SHP77 (cell line): ENCODE measurements at places on chromosomes 2 and 18.

GRCh38 chr2:18170642-18171041, 292.2 kb downstream of the KCNS3 start:
- no peak for DNase-seq

GRCh38 chr2:141654311-141654710, 476.5 kb downstream of the LRP1B start:
- DNase-seq = no peak

DNA sequence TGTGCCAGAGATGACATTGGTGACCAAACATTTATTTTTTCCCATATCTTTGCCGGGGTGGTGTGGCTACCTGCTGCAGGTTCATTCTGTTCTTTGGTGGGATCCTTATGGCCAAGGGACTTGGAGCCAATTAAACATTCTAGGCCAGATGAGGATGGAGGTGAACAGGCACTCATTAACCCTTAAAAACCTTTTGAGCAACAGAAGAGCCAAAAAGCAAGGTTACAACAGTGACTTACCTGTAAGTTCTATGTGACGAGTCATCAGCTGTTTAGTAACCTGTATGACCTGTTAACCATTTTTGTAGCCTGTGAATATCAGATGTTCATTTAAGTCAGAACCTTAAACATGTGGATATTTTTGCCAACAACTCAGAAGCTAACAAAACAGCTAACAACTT, 105.6 kb downstream of the XRCC5 start:
- DNase-seq = no peak

- DNase-seq = no peak
Measured at GRCh38 chr2:39779341-39779851, 338 bp upstream of the THUMPD2 start.

- no peak for DNase-seq
Measured at GRCh38 chr2:71474116-71474743, 20.9 kb downstream of the DYSF start.

- no peak for DNase-seq
Measured at GRCh38 chr2:140454717-140455116, 1674.5 kb upstream of the NXPH2 start.

DNA sequence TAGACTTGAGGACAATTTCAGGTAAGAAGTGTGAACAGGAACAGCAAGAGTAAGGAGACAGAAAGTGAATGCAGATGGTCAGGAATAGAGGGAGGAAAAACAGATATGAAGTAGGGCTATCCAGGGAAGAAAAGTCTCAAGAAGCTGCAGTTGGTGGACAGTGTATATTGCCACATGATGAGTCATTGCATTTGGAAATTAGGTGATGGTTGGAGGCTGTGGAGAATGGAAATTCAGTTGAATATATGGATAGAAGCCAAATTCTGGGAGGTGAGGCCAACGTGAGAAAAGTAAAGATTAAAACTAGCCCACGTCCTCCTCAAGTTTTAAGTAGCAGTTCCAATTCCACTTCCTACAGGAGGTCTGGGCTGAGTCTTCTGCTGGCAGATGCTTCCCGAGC, 158.4 kb downstream of the UBE2E3 start:
- no peak for DNase-seq

GRCh38 chr2:71974846-71975245, 172.8 kb downstream of the CYP26B1 start:
- no peak for DNase-seq

- no peak for DNase-seq
Measured at GRCh38 chr18:48674758-48675351, 136.0 kb downstream of the CTIF start.

DNA sequence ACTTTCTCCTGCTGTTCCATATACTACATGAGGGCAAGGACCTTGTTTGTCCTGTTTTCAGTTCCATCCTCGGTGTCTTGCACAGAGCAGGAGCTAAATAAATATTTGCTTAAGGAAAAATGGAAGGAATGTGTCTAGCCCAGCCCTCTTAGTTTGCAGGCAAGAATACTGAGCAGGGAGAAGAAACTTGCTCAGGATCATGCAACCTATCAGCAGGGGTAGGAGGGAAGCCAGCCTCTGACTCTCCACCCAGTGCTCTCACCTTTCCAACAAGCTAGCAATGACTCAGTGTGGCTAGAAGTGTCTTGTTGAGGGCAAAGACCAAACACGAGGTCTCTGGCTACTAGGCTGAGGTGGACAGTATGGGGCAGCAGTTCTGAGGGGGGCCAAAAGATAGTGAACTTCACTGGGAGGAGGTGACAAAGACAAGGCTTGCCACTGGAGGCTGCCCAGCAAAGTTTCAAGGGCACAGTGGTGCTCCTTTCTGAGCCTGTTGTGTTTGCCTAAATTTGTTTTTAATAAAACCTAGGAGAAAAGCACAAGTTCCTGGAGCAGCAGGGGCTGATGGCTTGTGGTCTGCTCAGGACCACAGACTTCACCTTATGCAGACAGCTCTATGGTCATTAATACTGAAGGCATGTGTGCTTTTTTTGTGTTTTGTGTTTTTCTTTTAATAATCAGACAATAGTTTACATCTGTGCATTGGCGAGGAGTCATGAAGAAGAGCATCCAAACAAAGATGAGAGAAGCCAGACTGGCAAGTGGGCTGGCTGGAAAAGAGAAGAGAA, 49.1 kb upstream of the CTAGE1 start:
- DNase-seq = no peak

DNA sequence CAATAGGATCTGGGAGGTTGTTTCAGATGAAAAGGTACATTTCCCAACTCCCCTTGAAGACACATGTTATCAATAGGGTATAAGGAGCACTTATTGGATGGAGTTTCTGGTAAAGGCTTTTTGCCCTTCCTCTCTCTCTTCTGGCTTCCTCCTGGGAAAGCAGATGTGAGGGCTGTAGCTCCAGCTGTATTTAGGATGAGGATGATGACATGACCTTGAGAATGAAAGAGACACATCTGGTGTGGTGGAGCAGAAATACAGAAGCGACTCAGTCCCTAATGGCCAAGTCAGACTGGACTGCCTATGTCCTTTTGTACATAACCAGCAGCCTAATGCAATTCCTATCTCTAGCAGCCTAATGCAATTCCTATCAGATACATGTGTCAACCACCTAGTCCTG, 100.9 kb upstream of the NXPH2 start:
- DNase-seq = no peak

- peak; percentile 23 for DNase-seq
Measured at GRCh38 chr18:41096504-41096903, 858.5 kb upstream of the PIK3C3 start.

- no peak for DNase-seq
Measured at GRCh38 chr2:148058641-148059040, 37.8 kb downstream of the MBD5 start.

- DNase-seq = no peak
Measured at GRCh38 chr2:197309691-197310231, 819 bp downstream of the ANKRD44 start.

DNA sequence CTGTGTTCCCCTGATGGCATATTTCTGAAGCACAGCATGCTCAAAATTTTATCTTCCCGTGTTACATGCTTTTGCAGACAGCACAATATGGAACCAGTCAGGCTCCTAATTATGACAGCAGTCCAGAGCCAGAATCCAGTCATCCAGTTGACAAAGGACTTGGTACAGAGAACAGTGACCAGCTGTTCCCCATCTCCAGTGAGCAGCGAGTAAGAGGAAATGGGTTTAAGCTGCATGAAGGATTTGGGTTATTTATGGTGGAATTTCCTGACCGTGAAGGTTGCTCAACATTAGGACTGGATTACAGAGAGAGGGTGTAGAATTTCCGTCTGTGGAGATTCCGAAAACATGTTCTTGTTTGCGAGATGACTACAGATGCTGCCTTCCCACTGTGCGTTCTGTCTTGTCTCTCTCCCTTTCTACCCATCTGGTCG, 24.4 kb downstream of the SGPP2 start:
- no peak for DNase-seq

- no peak for DNase-seq
Measured at GRCh38 chr2:123853161-123853560, 171.9 kb upstream of the CNTNAP5 start.

DNA sequence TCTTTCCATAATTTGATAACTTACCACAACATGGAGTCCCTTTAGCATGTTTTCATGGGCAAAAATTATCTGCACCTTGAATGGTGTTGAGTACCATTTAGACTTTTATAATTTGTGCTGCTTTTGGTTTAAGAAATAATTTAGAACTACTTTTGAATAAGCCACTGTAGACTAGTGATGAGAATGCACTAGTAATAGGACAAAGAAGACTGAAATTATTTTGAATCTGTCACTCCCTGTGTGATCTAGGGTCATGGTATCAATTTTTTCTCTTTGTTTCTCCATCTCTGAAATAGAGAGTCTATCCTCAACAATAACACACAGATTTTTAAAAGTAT, 37.7 kb downstream of the EFEMP1 start:
- no peak for DNase-seq

GRCh38 chr2:64735504-64735903, 81.8 kb upstream of the SERTAD2 start:
- no peak for DNase-seq

DNA sequence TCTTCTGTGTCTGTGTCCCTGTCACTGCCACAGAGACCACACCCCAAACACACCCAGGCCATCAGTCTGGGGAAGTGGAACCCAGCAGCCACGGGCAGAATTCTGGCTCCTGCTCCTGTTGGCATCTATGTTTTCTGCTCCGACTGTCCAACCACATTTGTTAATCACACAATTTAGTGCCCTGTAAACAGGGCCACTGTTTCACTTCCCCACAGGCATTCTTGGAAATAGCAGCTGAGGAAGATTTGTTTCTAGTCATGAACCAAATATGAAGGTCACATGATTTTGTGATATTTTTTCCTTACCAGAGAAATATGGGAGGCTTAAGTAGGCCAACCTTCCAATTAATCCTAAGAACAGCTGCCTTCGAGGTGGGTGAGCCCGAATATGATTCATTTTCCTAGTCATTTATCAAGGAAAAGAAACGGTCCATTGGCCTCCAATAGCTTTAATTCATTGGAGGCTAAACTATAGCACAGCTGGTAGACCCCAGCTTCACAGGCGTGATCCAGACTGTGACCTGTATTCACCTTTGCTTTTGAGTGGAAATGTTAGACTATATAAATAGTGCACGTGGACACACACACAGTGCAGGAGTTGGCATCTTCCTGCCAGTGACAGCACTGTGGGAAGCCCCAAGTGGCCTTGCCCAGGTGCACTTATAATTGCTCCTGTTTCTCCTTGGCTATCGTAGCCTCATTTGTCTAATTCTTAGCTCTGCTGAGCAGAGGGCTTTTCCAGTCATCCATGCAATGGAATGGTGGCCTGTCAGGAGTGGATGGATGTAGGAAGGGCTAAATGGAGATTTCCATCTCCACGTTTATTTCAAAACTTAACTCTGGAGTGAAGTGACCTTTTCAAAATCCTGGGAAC, 267.9 kb downstream of the LPIN1 start:
- peak; percentile 39 for DNase-seq

GRCh38 chr2:229080172-229080571, 190.9 kb downstream of the PID1 start:
- DNase-seq = no peak

- DNase-seq = no peak
Measured at GRCh38 chr2:120669971-120670370, 65.7 kb upstream of the GLI2 start.

DNA sequence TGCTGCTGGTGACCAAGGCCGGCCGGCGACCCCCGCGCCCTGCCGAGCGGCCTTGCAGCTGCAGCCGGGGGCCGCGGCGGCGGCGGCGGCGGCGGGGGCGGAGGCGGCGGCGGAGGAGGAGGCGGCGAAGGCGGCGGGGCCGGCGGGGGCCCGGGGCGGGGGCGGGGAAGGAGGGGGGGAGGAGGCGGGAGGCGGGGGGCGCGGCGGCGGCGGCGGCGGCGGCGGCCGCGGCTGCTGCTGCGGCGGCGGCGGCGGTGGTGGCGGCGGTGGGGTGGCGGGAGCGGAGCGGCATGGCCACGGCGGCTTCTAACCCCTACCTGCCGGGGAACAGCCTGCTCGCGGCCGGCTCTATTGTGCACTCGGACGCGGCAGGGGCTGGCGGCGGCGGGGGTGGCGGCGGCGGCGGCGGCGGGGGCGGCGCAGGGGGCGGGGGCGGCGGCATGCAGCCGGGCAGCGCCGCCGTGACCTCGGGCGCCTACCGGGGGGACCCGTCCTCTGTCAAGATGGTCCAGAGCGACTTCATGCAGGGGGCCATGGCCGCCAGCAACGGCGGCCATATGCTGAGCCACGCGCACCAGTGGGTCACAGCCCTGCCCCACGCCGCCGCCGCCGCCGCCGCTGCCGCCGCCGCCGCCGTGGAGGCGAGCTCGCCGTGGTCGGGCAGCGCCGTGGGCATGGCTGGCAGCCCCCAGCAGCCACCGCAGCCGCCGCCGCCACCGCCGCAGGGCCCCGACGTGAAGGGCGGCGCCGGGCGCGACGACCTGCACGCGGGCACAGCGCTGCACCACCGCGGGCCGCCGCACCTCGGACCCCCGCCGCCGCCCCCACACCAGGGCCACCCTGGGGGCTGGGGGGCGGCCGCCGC, 1.5 kb downstream of the POU3F3 start:
- no peak for DNase-seq

DNA sequence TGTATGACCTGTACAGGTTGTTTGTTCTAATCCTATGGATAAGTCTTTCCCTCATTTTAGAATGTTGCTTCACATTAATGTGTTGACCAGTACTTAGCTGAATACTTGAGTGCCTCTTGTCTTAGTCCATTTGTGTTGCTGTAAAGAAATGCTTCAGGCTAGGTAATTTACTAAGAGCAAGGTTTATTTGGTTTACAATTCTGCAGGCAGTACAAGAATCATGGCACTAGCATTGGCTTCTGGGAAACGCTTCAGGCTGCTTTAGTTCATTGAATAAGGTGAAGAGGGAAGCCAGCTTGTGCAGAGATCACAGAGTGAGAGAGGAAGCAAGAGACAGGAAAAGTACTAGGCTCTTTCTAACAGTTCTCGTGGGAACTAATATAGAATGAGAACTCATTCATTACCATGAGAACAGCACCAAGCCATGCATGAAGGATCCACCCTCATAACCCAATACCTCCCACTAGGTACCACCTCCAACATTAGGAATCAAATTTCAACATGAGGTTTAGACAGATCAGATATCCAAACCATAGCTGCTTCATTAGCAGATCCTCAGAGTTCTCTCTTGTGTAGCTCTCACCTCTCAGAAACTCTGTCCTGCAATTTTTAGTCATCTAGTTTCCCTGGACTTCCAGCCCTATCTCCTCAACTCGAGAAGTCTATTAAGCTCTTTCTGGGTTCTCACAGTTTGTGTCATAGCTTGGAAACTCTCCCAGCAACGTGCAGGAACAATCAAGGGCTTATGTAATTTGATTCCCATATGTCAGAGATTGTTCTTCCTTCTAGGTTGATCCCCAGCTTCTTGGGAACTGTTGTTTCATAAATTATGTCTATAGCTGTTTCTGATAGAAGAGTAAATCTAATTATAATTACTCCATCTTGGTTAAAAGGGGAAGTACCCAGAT, 2082.3 kb upstream of the CELF4 start:
- no peak for DNase-seq

- no peak for DNase-seq
Measured at GRCh38 chr2:20365249-20365817, 14.7 kb upstream of the PUM2 start.
